Stimulated activated CD4-positive, alpha-beta T cell treated with anti-CD3 and anti-CD28 coated beads, Interleukin-1b, Interleukin-23, amount 100 ng/mL, for 48 hours (primary cell): ENCODE measurements at places on chromosomes 3 and 15.

DNA sequence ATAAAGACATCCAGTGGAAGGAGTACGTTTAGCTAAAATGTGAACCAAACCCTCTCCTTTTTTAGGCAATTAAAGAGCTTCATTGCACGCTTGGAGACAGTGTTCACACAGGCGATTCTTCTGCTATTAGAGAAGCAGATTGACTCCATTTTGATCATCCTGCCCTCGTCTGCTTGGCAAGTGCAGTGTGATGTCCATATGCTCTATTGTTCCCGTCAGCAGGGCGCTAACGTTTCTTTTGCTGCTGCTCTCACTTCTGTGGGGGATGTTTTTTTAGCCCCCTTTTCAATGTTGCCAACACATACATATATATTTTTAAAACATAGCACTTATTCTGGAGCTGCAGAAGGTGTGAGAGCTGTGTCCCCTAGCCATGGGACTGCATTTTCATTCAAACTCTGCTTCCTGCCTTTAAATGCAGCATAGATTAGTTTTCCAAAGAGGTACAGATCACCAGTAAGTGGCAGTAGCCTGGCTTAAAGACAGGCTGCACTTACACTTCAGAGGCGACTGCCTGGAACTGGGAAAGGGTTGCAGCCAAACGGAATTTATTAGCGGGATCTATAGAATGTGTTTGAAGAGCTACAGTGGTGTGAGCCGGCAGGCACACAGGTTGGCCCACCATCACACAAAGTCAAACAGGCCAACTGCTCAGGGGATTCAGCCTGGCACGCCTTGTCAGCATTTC is 292.6 kb upstream of the DPH6 start:
- no peak for DNase-seq

GRCh38 chr3:123122057-123122456 is 55.2 kb downstream of the PDIA5 start:
- no peak for DNase-seq

GRCh38 chr3:138472141-138472825 is 37.9 kb downstream of the ESYT3 start:
- no peak for DNase-seq

DNA sequence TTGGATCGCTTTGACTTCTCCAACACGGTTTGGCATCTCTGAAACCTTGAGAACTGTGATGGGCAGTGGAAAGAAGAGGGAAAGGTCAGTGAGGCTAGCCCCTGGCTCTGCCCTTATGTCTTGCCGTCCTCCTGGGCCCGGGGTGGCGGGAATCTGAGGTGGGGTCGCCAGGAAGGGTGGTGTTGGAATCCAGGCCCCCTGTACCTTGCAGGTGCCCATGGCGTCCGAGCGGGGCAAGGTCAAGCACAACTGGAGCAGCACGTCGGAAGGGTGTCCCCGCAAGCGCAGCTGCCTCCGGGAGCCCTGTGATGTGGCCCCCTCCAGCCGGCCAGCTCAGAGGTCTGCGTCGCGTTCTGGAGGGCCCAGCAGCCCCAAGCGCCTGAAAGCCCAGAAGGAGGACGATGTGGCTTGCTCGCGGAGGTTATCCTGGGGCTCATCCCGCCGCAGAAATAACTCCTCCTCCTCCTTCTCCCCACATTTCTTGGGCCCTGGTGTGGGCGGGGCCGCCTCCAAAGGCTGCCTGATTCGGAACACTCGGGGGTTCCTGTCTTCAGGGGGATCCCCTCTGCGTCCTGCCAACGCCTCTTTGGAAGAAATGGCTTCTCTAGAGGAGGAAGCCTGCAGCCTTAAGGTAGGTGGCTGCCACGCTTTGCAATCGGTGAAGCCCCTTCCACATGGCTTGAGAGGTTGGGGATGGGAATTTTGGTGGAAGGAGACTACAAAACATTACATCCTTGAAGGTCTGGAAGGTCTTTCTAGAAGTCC is 907 bp downstream of the TATDN2 start:
- DNase-seq = peak; percentile 78

GRCh38 chr3:24367664-24368264 is 126.9 kb downstream of the THRB start:
- no peak for DNase-seq

DNA sequence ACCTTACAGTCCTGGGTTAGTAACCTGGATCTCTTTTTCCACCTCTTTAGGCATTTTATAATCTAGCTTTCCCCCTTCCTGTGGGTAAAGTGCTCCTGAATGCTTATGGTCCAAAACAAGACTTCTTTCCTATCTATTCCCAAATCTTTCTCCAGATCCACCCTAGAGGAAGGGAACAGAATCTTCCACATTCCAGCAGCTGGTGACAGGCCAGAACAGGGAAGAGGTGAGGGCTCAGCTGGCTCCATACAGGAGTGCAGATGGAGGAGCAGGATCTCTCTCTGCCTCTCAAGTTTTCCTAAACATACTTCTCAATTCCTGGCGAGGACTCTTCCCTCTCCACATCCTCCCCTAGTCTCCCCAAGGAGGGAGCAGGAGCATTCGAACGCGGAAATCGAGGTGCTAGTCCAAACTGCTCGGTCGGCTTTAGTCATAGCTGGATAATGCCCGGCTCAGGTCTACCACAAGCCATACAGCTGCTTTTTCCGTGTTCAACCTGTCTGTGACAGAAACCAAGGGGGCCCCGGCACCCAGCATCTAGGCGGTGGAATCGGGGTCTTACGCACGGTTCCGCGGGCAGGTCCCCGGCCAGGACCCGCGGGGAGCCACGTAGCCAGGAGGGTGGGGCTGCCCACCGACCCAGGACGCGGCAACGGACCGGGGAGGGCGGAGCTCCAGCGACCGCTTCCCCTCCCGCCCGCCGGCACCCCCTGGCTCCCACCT is 4.0 kb downstream of the RASSF1 start:
- DNase-seq = no peak

DNA sequence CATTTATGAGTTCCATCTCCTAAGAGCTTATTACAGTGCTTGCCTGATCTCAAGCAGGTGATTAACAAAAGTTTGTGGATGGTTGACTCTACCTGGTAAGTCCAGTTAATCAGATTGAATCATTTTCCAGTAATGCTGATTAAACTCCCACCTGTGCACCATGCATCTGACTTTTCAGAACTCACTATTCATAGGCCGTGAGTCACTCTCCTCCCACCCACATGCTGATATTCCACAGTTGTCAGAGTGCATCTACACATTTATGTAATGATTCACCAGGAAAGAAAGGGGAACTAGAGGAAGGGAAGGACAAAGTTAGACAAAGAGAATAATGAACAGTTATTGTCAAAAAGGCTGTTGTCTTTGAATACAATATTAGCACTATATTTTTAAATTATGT is 106.2 kb upstream of the UBE3A start:
- peak; percentile 4 for DNase-seq

- DNase-seq = no peak
These were observed 626.5 kb upstream of the DPPA4 start for GRCh38 chr3:109963831-109964230.

- no peak for DNase-seq
These were observed 64.6 kb downstream of the TPRG1 start for GRCh38 chr3:189236352-189236751.

DNA sequence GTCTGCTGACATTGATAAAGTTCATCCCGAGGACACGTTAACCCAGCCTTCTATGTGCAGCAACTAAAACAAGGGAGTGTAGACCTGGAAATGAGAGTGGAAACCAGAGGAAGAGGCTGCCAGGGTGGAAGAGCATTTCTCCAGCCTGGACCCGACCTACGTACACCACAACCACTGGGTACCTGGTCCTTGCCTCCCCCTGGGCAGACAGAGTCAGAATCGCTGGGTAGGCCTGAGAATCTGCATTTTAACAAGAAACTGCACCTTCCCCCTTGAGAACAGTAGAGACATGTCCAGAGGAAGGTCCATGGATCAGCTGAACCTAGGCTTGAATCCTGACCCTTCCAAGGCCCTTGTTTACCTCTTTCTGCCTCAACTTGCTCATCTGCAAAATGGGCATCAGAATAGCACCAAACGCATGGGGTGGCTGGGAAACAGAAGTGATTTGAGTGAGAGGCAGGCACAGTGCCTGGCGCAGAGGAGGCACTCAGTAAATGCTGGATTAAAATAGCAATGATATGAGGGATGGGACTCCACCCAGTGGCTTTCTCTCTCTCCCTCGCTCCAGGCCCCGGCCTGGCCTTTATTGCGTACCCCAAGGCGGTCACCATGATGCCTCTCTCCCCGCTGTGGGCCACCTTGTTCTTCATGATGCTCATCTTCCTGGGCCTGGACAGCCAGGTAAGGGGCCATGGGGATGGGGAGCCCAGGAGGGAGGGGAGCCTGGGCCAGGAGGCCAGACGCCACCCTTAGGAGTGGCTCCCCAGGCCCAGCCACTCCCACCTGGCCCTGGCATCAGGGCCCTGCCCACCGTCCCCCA is 66.9 kb upstream of the SLC6A1 start:
- no peak for DNase-seq

- no peak for DNase-seq
These were observed 2.3 kb downstream of the RNF7 start for GRCh38 chr3:141740349-141740748.

GRCh38 chr3:158443632-158444031 is 127.4 kb upstream of the MLF1 start:
- no peak for DNase-seq

GRCh38 chr3:37504583-37505357 is 330.4 kb upstream of the LRRFIP2 start:
- no peak for DNase-seq

DNA sequence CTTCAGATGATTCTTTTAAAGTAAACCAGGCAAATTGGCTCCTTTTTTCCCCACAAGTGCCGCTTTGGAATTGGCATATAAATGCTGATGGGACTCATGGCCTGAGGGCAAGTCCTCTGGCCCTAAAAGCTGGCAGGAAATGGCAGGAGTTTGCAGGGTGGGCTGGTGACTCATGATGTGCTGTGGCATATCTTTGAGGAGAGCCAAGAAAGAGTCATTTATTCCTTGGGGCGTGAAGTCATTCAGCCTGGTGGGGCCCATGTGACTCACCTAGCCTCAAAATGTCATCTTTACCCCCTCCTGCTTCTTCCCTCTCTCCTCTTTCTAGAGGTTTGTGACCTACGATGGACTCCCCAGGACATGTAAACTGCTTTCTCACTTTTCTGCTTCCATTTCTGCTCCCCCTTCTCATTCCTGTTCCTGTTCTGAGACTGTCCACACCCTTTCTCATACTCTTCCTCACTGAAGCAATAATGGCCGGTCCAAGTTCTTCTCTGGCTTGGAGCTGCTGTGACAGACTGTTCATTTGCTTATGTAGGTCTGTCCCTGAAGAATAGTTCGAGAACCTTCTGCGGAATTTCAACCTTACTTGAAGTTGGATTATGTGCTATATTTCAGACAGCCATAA is 326.1 kb downstream of the SATB1 start:
- peak; percentile 79 for DNase-seq

DNA sequence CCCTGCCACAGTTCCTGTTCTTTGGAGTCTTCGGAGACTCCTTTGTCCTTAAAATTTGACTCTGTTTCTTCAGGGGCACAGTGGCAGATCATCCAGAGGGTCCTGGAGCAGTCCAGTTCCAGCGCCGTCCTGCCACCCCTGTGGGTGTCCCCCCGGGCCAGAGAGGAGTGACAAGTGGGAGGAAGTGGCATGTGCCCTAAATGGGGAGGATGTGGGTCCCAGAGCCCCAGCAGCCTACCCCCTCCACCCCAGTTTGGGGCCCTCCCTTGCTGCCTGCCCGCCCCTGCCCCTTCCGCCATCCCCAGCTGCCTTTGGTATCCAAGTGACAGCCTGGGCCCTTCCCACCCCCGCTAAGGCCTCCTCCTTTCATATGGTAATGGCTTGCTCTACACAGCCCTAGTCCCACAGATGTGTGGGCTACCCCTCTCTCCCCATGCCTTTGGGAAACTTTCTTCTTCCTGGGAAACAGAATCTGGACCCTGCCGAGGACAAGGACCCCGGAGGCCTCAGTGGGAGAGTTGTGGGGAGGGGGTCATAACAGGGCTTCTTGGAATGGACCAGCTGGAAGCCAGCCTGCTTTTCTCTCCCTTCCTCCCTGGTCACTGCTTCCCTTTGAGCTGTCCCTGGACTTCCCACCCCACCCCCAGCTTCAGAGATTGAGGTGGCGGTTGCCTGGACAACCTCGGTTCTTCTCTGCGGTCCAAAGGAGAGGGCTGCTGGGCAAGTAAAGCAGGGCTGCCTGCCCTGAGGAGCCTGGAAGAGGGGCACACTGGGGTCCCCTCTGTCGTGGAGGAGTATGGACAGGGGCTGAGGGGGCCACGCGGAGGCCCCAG is 43.2 kb downstream of the KLHL25 start:
- DNase-seq = no peak

- DNase-seq = no peak
These were observed 223.4 kb downstream of the FEZF2 start for GRCh38 chr3:62149962-62150361.

GRCh38 chr3:194287374-194287773 is 63.8 kb downstream of the CPN2 start:
- no peak for DNase-seq

DNA sequence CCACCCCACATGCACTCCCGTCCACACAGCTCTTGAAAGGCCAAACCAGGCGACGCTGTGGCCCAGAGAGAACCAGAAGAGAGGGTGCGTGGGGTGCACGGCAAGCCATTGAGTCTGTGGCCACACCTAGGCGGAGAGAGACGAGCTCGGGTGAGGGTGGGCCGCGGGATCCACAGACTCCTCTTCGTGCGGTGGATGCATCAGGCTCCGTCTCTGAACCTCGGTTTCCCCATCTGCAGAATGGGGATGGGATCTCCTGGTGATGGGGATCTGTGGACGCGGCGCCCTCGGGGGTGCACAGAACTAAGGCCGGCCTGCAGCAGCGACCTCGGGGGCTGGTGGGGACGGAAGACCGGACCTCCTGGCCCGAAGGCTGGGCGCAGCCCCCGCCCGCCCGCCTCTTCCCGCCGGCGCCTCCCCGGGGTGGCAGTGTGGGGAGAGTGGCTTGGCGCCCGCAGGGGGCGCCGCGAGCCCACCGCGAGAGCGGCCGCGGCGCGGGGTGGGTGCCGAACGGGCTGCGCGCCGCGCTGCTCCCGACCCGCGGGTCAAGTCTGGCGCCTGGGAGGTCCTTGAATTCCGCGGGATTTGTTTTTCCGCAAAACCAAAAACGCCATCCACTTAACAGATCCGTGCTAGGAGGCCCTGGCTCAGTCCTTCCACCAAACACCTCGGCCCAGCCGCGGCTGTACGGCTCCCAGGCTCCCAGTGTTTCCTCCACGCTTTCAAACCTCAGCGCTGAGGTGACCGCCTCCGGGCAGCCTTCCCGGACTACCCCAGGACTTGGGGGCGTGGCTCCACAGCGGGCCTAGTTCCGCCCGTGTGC is 13.2 kb upstream of the ADPGK start:
- peak; percentile 31 for DNase-seq

GRCh38 chr3:30286007-30286669 is 320.3 kb upstream of the TGFBR2 start:
- DNase-seq = peak; percentile 14

GRCh38 chr3:9951962-9952805 is at the start of gene PRRT3:
Gene PRRT3 (minus strand): TSS chr3:9952408. CDS start chr3:9950115, 2,293 bp downstream.
- DNase-seq = peak; percentile 63

- DNase-seq = no peak
These were observed 97.5 kb downstream of the SLC49A4 start for GRCh38 chr3:122892118-122892960.

DNA sequence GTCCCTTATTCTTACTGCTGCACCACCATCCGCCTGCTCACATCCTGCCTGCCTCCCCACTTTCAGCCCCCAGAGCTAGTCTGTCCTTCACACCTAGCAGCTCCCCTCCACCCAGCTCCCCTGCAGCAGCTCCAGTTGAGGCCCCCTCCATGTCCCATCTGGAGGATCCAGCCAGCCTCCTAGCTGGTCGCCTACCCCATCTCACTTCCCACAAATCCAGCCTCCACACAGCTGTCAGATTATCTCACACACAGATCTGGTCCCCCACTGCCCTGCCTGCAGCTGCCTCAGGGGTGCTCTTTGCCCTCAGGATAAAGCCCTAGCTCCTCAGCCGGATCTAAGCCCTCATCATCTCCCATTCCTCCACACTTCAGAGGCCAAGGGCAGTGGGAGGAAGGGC is 8.8 kb upstream of the SEMA7A start:
- no peak for DNase-seq
